ENCODE measurements at places on chromosomes 6 and 20.

GRCh38 chr6:27275025-27275956 lies 27.8 kb downstream of the PRSS16 start:
- DNase-seq, result no peak

- peak; percentile 14 for DNase-seq
Observed at GRCh38 chr20:728256-728944, 39.9 kb downstream of the SLC52A3 start.

- no peak for DNase-seq
Observed at GRCh38 chr6:19838442-19839236, 1.5 kb downstream of the ID4 start.

- DNase-seq, result no peak
Observed at GRCh38 chr6:31920811-31921210, 6.7 kb upstream of the C2 start.

GRCh38 chr20:44733341-44734069 lies 12.2 kb upstream of the KCNK15 start:
- peak; percentile 54 for DNase-seq

DNA sequence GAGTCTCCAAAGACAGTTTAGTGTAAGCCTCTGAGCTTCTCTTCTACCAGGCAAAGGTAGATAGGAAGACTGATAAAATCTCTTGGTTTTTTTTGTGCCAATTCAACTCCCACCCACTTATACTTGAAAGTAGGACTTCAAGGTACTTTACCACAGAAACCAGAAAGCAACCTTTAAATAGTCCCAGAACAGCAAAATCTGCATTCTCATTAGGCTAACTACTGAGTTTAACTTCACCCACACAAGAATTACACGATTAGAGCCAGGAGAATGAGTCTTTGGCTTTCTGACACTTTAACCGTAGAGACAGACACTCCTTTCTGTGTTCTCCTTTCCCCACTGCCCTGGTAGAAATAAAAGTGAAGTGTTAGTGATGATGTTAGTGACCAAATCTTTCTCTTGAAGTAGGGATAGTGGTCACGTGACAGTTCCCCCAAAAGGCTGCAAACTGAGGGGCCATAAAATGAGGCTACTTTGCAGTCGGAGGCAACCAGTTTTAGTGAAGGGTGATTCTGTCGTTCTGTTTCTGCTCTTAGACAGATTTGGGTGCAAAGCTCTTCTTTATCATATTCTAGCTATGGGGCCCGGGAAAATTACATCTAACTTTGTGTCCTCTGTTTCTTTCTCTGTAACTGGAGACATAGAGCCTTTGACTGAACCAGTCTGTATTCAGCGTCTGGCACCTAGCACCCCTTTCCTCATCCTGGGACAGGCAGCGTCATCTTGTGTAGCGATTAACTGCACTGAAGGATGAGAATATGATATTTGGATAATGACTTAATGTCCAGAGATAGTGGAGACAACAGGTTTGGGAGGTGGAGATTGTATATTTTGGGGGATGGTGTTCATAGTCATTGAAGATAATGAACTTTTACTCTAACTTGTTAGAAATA lies 206.4 kb upstream of the CITED2 start:
- peak; percentile 1 for DNase-seq

GRCh38 chr20:25274481-25274880 lies 26.6 kb downstream of the PYGB start:
- no peak for DNase-seq

DNA sequence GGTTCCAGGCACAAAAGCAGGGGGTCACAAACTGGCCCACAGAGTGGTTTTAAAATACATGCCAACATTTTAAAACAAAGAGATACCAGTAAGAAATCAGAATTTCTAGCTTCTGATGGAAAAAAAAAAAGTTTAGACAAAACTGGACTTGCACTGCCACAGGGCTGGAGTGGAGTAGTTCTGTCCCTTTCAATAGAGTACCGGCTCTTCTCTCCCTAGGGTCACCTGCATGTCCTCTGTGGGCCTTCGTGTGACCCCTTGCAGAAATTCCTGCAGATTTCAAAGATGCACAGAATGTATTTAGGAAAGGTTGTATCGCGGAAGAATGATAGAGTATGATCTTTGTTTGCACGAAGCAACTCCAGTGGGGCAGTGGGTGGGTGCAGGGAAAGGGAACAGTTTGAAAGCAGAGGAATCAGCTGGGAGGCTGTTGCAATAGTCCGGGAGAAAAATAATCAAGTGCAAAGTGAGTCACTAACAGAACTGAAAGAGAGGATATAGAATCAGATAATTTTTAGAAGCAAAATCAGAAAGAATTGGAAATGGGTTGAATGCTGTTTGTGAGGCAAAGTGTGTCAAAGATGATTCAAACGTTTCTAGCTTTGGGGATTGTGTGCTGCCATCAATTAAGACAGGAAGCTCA lies 97.3 kb upstream of the STXBP5 start:
- DNase-seq, result no peak

- DNase-seq, result no peak
Observed at GRCh38 chr6:164166996-164167395, 752.5 kb downstream of the QKI start.

GRCh38 chr20:2864626-2865025 lies 8.7 kb upstream of the PTPRA start:
- no peak for DNase-seq

- no peak for DNase-seq
Observed at GRCh38 chr20:51303731-51304670, 238.5 kb downstream of the NFATC2 start.

DNA sequence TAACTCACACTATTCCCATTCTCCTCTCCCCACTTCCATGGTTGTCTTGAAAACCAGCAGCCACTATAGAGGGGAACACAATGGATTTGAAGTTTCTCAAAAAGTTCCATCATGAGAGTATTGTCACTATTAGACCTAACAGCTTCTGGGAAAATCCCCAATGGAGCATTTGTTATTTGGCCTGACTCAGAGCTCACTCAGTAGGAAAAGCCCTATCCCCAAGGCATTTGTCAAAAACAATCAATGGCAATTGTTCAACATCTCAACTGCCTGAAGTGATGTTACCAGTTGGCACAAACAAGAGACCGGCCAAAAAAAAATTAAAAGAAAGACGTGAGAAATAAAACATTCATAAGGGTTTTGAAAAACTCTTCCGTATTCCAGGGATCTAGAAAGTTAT lies 98.8 kb downstream of the MYLK4 start:
- no peak for DNase-seq

GRCh38 chr6:151807513-151808370 lies at the start of gene ESR1:
Gene ESR1, plus strand, starts transcription at chr6:151807682. Its CDS starts 231 bp downstream, at chr6:151807913.
- no peak for DNase-seq

- DNase-seq, result no peak
Observed at GRCh38 chr6:146583966-146584365, 14.8 kb upstream of the ADGB start.

- no peak for DNase-seq
Observed at GRCh38 chr20:49969946-49970345, 12.8 kb upstream of the SNAI1 start.

GRCh38 chr20:49405062-49405683 lies 77.3 kb downstream of the KCNB1 start:
- DNase-seq, result no peak

DNA sequence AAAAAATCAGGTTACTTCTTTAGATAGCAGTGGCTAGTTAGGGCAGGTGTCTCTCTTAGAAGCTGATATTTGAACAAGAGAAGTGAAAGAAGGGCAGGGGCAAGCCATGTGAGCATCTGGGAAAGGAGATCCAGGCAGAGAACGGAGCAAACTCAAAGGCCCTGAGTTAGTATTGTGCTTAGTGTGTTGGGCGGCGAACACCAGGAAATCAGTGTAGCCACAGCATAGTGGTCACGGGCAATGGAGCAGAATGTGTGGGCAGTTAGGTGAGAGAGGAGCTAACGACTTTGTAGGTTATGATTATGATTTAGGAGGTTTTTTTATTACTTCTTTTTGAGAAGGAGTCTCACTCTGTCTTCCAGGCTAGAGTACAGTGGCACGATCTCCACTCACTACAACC lies 229.3 kb downstream of the TMEM242 start:
- DNase-seq, result no peak

DNA sequence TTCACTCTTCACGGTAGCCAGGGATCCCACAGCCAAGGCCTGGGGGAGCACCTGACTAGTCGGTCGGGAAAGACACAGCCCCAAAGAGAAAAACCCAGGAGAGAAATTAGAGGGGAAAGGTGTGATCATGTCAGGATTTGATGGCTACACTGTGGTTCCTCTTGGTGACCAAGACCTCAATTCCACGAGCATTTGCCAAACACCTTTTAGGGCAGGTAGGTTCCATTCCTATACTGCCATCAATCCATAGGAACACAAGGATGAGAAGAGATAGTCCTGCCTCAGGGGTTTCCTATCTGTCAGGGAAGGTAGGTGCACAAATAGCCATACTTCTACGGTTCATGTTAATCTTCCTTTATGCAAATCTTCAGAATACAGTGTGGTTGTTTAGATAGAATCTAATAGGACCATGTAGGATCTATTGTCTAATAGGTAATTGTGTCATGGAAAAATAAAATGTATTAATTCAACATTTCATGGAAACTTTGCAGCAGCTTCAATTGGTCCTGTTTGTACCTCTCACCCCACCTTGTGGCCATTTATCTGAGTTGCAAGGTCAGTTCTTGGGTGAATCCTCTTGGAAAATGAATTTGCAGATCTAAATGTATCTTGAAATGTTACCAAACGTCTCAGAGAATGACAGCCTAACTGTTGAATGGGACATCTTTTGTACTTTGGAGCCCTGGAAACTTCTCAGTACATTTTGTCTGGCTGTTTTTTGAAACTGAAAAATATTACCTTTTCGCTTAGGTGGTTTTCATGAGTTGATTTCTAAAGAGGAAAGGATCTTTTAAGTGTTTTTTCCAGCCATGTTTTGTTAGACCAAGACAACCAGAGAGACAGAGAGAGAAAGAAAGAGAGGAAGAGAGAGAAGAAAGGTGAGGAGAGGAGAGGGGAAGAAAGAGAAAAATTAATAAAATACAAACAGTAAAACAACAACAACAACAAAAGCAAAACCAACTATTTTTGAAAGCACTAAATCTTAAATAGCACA lies 33.7 kb upstream of the IYD start:
- peak; percentile 53 for DNase-seq

- no peak for DNase-seq
Observed at GRCh38 chr20:24699321-24700165, 230.1 kb downstream of the SYNDIG1 start.

DNA sequence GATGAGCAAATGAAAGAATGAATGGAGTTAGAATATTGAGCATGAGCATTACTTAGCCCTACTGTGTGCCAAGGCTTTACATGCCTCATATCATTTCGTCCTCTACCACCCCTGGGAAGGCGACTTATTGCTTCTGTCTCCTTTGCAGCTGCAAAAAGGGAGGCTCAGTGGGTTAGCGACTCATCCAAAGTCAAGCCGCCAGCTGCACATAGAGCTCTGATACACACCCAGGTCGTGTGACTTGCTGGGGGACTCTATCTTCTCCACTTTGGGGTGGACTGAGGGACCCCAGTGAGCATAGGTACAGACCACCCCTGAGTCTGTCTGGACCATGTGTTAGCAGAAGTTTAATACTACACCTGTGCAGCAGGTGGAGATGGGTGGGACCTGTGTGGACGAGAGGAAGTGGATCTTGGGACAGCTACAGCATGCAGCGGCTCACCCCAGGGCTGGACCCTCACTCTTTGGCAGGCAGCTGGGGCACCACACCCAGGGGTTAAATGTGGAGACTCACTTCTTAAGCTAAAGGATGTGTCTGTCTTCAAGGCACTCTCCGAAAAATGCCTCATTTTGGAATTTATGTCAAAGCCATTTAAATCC lies 36.2 kb upstream of the ANGPT4 start:
- no peak for DNase-seq

DNA sequence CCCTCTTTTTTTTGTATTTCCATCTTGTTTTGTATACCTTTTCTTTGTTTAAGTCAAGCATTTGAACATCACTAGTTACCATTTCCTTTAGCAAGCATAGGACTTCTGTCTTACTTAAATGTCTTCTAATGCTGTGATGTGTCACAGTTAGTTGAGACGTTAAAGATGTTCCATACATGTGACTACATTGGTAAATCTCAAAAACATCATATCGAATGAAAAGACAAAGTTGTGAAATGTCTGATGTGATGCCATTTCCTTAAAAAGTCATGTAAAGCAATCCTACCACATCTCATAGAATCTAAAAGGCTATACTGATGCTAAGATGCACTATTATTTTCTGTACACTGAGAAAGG lies 26.8 kb downstream of the SLC16A10 start:
- DNase-seq, result no peak

DNA sequence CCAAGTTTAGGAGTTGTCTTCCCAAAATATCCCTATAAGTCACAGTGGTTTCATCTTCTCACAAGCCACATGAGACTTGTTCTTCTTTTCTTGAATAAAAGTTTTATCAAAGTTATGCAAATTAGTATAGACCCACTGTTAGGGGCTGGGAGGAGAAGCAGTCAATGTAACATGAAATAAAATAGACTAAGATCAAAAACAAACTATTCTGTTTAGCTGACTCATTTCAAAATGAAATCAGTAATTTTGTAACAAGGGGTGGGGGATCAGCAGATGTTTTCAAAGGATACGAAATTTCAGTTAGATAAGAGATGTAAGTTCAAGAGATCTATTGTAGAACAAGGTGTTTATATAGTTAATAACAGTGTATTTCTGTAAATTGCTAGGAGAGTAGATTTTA lies 339.6 kb upstream of the PRDM1 start:
- no peak for DNase-seq

DNA sequence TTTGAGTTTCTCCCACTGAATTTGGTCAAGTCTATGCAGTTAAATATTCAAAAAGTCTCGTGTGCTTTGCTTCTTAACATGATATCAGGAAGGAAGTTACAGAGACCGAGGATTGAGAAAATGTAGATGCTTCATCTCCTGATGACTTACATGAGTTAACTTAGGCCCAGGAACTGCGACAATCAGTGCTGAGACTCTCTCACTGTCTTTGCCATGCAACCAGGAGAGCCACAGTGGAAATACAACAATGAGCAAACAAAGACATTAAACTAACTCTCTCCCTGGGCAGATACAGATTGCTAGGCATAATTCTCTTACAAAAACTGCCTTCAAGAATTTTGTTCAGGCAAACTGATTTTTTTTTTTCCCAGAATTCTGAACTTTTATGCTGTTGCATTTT lies 440.6 kb upstream of the EPHA7 start:
- no peak for DNase-seq

DNA sequence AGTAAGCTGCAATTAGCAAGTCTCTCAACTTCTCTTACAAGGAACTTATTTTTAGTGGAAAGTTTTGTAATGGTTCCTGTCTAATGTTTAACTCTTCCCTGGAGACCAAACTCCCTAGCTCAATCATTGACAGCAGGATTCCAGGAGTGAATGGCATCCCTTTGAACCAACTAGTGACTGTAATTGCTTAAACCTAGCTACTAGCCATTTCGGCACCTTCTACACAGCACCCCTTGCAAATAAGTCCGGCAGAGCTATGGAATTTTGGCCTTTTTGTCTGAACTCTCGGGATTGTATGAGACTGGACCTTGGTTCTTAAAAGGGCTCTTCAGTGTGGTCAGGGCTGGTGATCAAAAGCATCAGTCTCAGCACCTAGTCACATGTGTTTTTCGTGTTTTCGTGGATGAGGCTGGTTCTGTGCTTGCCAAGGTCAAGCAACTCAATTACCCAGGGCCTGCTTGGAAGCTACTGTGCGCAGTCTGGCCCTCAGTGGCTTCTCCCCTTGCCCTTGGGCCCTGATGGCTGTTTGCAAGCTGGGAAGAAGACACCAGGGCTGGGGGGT lies 135.3 kb upstream of the NEDD9 start:
- no peak for DNase-seq

GRCh38 chr20:12936020-12936419 lies 72.8 kb upstream of the SPTLC3 start:
- no peak for DNase-seq

GRCh38 chr6:135921188-135921587 lies 69.7 kb downstream of the PDE7B start:
- no peak for DNase-seq

Measured in CD4-positive, alpha-beta T cell treated with Interleukin-21 for 1 hour (primary cell).